NCI-H524 treated with DMSO at 0.1 percent for 48 hours (cell line): ENCODE measurements at places on chromosomes 6 and 20.

DNA sequence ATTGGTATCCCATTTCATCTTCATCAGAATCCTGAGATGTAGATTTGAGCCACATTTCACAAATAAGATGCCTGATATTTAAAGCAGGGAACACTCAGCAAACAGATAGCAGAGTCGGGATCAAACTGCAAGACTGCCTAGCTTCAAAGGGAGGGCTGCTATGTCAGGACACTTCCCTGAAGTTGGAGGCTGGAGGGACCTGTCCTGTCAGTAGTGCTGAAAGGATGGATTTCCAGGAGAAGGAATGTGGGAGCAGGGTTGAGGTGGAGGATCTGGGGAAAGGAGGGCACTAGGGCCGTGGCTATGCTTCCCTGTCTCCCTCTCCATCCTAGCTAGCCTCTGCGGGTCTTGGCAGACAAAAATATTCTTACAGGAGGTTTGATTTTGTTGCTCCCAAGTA is 32.2 kb downstream of the COX4I2 start:
- no peak for DNase-seq

DNA sequence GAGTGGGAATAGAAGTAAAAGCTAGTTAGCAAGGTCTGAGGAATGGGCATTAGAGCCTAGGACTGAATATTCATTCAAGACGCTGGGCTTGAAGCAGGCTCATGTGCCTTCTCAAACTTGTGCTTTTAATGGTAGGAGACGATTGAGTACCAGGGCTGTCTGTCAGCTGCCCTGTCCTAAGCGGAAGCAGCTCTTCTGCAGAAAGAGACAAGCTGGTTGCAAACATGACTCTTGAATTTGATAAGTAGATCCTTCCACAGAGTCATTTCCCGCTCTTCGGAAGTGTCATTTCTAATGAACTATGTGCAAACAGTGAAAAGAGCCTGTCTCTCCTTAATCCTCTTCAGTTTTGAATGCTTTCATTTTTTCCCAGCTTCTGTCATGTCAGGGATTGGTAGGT is 176.4 kb downstream of the TFAP2B start:
- DNase-seq, result no peak

DNA sequence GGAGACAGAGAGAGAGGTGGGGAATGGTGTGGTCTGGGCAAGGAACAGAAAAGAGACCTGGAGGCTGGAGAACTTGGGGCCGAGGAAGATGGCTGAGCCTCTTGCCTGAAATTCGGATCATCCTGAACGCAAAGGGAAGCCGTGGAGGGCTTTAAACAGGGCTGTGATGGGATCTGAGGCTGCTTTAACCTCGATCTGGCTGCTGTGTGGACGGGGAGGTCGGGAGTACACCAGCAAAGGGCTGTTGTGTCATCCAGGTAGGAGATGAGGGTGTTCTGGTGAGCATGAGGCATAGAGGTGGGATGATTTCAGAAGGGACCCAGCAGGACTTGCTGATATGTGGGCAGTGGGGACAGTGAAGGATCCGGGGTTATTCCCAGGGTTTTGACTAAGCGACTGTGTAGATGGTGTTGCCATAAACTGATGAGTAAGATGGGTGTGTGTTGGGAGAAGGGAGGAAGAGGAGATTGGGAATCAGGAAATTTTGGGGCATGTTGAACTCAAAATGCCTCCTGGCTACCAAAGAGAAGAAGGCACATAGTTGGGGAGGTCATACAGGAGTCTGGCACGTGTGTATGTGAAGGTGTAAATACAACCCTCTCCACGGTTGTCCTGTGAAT is 158.5 kb downstream of the NFATC2 start:
- no peak for DNase-seq

DNA sequence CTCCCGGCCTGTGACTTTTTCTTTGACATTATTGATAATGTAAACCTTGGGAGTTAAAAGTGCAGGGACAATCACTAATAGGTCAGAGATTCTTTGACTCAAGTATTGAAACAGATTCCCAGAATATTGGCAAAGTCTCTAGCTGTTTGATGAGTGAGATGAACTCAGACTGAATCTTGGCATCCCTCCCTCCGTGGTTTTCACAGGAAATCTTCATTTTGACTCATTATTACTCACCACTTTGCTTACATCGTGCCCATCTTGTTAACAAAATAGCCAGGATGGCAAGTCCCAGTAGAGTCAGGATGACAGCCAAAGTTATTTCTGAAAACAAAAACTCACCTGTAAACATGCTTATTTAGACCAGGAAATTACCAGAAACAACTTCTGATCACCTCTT is 2.0 kb downstream of the TSBP1 start:
- DNase-seq, result no peak

- no peak for DNase-seq
Measured at GRCh38 chr20:57605878-57606277, 14.3 kb downstream of the ZBP1 start.

- DNase-seq, result no peak
Measured at GRCh38 chr20:24060851-24061590, 72.4 kb upstream of the GGTLC1 start.

DNA sequence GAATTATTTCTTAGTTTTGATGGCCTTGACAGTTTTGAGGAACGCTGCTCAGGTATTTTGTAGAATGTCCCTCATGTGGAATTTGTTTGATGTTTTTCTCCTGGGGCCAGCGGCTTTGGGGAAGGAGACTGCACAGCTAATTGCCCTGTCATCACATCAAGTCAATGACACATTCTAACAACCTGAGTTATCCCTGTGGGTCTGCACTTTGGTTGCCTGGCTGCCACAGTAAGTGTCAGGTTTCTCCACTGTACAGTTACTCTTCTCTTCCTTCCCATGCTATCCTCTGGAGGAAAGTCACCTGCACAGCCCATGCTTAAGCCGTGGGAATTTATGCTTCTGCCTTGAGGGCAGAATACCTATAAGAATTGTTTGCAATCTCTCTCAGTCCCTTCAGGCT is 1.4 kb upstream of the TREML4 start:
- no peak for DNase-seq

DNA sequence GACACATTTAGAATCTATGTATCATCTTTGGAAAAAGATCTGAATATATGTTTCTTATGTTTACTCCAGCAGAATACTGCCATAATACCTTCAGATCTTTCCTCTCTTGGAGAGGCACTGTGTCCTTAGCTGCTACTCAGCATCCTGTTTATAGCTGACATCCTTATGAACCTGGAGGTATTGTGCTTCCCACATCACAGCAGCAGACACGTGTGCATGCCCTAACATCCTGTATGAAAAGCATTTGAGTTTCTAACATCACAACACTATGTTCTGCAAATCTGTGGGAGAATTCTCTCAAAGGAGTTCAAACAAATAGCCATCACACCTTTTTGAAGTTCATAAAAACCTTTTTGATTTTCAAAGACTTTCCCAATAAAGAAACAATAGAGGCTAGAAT is 216.0 kb downstream of the GJA1 start:
- no peak for DNase-seq

DNA sequence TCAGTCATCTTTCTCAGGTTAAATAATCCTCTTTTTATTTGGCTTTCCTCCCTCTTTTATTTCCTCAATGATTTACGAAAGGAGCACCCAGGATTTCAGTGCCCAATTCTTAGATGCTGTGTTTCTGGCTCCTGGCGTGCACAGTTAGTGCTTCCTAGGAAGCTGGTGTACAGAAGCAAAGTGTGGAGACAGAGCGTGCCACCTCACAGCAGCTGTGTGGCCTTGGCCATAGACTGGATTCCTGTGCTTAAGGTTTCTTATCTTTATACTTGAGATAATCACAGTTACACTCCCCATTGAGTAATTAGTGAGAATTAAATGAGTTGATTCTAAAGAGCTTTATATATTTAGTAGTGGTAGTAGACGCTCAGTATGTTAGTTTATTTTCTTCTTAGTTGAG is 39.7 kb upstream of the GJA1 start:
- DNase-seq, result no peak

DNA sequence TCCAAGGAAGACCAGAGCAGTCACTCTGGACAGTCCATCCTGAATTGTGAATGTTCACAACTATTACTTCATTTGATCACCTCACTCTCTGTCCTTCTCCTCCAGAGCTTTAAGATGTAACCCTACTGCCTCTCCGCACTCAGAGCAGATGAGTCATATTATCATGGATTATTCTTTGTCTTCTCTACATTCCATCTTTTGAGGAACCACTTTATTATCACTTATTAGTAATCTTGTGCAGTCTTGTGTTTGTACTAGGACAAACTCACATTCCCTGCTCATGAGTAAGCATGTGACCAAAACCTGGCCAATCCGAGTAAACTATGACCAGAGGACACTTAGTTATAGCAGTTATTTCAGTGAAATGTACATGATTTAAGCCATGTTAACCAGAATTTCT is 401.5 kb upstream of the ADGRB3 start:
- DNase-seq, result no peak

DNA sequence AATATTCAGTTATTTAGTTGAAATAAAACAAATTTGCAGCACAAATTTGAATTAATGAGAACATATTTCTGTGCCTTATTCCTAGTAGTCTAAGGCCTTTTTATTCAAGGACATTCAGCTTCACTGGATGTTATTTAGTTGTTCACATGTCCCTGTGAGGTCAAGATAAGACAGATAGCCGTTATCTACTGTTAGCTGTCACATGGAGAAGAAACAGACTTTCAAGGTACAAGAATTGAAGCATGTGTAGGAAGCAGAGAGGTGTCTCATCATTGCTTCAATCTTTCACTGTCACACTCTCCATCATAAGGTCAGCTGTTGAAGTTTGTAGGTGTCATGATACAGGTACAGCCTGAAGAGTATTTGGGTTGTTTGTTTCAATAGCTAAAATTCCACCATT is 112.9 kb upstream of the JAG1 start:
- no peak for DNase-seq

- DNase-seq, result no peak
Measured at GRCh38 chr6:36912030-36912454, 26.3 kb downstream of the C6orf89 start.

DNA sequence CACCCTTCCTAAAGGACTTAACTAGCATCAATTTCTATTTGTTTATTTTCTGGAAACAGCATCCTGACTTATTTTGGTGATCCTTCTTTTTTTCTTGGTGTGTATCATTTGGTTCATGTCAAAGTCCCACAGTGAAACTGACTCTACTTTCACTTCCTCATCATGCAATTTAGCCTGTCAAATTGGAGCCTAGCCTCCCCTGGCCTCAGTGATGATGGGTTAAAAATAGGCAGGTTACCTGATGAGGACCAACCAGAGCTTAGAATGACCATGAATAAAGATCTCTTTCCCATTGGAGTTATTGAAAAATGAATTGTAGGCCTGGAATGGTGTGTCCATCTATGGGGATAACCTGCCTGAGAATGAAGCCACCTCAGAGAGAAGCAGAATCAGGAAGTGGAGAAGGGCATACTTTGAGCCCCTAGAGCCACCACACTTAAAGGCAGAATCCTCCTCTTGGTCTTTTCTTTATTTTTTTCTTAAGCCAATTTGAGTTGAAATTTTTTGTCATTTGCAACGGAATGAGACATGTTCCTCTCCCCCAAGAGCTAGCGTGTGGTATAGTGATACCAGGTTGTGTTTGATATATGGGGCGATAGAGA is 105.6 kb downstream of the BTBD3 start:
- no peak for DNase-seq

DNA sequence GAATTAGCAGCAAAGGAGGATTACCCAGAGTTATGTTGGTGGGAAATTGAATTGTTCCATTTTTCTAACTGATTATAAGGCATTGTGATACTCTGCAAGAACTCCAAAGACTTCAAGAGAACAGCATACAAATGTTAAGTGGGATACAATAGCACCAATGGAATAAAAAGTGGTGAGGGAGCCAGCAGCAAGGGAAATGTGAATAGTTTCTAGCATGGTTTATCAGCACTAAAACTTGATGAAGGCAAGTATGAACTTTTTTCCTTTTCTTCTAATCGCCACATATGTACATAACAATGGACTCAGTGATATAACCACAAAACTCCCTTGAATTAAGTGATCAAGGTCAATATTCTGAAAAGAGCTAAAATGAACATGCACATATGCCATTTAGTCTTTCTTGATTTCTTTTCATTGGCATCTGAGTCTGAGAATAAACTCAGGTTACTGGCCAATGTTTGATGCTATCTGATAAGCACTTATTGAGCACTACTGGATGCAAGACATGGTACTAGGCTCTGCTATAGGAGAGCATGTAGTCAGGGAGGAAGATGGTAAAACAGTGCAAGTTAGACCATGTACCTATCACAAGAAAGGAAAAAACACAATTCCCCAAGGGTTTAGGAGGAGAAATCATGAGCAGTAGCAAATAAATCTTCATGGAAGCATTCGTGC is 36.6 kb upstream of the NOX3 start:
- DNase-seq, result no peak

DNA sequence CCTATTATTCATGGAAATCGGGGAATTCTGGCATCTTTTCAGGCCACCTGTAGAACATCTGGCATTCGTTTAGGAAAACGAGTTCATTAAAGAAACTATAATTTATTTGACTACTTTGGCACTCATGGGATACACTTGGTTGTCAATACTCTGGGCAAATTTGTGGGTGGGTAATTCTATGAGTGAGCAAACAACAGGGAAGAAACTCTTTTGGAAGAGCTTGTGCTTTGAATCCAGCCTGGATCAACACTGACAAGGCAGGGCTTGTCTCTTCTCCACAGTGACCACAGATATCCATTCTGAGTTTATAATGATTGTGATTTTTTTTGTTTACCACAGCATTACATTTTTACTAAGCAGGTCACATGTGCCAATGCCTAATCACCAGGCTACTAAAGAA is 394.7 kb downstream of the THBS2 start:
- no peak for DNase-seq
